T47D (cell line): ENCODE measurements at places on chromosomes 7 and 10.

GRCh38 chr10:94268652-94269051, 94.1 kb downstream of the NOC3L start:
- DNase-seq: no peak

- DNase-seq: no peak
Measured at GRCh38 chr10:133104963-133105640, 17.4 kb downstream of the ADGRA1 start.

- no peak for DNase-seq
Measured at GRCh38 chr7:144049491-144049890, 743 bp downstream of the OR2A5 start.

- DNase-seq: no peak
Measured at GRCh38 chr10:93420944-93421825, 60.9 kb downstream of the MYOF start.

DNA sequence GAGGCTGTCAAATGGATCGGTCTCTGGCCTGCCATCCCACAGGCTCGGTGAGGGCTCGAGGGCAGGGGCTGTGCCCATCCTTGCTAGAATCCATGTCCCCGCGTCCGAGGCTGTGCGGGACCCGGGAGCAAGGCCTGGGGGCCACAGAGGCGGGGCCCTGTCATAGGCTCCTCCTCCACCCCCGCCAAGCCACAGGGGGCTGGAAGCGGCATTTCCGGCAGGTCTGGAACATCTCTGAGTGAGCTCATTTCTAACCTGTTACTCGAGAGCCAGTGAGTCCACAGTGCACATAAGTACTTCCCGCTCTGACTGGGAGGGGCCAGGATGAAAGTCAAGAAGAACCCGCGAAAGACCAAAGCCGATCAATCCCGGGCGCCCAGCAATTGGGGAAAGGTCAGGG, 57.6 kb downstream of the NKX6-2 start:
- no peak for DNase-seq

GRCh38 chr7:20577441-20578071, 37.9 kb upstream of the ABCB5 start:
- DNase-seq: no peak

DNA sequence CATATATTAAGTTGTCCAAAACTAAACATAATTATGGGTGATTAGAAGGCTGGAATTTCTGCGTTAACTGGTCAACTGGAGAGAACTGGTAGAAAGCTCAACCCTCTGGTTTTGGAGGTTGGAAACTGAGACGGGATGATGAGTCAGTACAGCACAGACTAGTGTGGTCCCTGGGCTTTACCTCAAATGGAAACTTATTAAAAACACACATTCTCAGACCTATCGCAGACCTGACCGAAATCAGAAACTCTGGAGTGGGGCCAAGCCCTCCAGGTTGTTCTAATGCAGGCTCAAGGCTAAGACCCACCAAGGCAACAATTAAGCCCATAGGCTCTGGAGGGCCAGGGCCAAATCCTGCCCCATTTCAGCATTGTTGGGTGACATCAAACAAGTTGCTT, 136.9 kb downstream of the KCNMA1 start:
- no peak for DNase-seq
